CD4-positive, alpha-beta T cell treated with Interleukin-15 for 1 hour (primary cell): ENCODE measurements at places on chromosomes 1 and 21.

- no peak for DNase-seq
Observed at GRCh38 chr1:224189561-224189960, 6.5 kb downstream of the DEGS1 start.

DNA sequence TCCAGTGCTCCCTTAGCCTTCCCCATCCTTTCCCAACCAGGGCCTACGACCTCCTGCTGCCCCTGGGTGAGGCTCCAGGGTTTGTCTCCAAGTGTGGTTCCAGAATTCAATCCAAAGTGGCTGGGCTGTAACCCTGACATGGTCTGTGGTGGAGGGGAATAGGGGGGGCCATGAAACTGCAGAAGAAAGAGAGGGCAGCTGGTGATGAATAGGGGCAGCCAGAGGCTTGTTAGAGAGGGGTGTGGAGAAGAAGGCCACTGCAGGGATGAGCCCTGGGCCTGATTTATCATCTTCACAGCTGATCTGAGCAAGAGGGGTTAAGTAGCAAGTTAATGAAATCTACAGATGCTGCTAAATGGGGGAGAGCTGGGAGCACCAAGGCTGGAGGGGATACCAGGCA, 12.9 kb upstream of the ERI3 start:
- DNase-seq, result no peak

DNA sequence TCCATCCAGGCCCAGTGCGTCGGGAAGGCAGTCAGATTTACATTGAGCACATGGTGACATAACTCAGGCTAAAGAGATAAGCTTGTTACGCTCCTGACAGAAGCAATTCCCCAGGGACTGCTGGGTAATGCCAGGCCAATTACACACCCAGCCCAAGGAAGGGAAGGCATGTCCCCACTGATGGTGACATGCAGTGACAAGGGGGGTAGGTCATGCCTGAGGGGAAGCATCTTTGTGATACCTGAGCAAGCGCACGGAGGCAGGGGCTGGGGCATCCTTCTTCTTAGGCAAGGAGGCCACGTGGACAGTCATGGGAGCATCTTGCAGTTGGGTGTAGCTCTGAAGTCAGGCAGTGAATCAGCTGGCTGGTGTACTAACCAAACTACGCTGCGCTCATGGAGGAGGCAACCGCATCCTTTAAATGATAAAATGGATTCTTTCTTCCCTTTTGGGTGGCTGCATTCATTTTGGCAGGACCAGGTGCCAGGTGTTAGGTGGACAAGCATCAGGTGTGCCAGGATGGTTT, 39.6 kb upstream of the GRIK3 start:
- no peak for DNase-seq

GRCh38 chr1:182255494-182255893, 136.1 kb downstream of the GLUL start:
- no peak for DNase-seq

GRCh38 chr1:234083460-234083859, 179.0 kb downstream of the SLC35F3 start:
- DNase-seq, result no peak

DNA sequence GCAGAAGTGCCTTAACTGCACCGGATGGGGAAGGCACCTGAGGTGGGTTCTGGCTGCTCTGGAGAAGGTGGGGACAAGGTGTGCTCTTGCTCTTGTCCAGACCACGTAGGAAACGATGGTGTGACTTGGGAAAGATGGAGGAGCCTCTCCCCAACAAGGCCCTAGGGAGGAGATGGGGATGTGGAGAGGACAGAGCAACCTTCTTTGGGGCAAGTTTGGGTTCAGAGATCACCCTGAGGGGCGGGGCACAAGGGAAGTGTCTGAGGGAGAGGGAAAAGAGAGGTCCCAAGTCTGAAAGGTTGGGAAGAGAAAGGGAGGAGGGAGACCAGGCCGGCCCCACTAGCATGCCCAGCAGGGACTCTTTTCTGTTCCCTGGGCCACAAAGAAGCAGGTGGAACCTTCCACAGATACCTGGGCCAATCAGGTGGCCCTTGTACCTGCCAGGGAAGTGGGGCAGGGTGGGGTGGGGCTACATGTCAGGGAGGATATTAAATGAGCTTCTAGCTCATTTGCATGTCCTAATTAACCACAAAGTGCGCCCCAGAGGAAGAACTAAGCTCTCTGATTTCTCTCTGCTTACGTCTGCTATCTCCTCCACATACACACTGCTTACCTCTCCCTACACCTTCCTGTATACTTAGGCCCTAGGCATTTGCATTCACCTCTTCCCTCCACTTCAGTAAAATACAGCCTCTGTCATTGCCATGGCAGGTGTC, 15.9 kb downstream of the INKA2 start:
- DNase-seq, result peak; percentile 34

- DNase-seq, result no peak
Observed at GRCh38 chr21:43196826-43197225, 28.0 kb downstream of the CRYAA start.

DNA sequence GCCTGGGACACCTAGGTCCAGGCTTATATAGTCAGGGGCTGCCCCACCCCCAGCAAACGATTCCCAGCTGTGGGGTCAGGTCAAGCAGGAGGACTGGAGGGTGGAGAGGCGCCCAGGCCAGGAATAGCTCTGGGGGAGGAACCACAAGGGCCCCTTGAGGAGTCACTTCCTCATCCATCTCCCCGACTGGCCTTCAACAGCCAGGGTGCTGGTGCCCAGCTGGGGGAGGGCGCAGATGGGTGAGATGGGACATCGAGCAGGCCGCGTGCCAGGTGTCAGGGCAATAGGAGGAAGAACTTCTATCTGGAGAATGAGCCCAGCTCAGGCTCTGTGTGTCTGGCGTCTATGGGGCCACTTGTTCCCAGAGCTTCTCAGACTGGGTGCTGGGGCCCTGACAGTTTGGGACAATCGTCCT, 208 bp upstream of the MYBPH start:
- DNase-seq, result peak; percentile 34

GRCh38 chr1:109138358-109138757, 24.4 kb downstream of the ELAPOR1 start:
- DNase-seq, result no peak

DNA sequence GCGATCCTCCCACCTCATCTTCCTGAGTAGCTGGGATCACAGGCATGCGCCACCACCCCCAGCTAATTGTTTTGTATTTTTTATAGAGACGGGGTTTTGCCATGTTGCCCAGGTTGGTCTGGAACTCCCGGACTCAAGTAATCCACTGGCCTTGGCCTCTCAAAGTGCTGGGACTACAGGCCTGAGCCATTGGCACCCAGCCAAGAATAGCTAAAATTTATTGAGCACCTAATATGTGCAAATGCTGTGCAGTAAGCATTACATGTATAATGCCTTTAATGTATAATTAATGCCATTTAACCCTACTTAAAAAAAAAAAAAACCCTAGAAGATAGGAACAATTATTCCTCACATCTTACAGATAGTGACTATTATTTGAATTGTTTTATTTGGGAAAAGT, 42.9 kb downstream of the ZNF691 start:
- DNase-seq, result no peak

DNA sequence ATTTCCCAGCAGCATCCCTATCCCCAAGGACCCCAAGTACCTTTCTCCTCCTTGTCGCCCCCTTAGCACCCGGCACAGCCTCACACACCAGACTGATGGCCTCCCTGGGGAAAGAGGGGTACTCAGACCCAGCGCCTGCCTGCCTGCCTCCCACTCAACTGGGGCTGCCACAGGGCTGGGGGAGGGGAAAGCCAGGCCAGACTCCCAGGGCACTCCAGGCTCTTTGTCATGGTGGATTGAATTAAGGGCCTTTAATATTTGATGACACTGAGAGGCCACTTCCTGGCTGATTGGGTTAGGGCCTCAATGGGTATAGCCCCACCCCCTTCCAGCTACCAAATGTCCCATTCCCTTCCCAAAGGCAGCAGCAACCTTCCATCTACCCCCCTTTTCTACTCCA, 1.8 kb downstream of the SHC1 start:
- no peak for DNase-seq

DNA sequence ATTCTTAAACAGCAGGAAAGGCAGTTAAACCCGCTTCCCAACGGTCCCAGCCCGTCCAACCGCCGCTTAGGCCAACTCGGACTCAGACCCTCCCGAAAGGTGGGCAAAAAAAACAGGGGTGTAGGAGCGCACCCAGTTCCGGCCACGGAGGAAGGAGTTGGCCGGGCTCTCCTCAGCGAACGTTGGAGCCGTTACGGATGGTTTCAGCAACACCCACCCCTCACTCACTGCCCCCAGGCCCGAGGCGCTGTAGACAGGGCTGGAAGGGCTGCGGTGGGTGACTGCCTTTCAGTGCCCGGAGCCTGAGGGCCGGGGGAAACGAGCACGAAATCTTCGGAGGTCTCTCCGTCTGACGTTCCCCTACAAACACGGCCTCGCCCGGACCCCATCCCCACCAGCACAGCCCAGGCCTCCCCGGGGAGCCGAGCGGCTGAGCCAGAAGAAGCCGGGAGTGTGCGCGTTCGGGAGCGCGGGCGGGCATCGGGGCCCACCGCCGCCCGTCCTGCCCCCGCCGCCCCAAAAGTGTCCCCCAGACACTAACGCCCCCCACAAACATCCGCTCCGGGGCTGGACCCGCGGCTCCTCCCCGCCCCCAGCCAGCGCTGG, 1.3 kb downstream of the KDM5B start:
- no peak for DNase-seq

DNA sequence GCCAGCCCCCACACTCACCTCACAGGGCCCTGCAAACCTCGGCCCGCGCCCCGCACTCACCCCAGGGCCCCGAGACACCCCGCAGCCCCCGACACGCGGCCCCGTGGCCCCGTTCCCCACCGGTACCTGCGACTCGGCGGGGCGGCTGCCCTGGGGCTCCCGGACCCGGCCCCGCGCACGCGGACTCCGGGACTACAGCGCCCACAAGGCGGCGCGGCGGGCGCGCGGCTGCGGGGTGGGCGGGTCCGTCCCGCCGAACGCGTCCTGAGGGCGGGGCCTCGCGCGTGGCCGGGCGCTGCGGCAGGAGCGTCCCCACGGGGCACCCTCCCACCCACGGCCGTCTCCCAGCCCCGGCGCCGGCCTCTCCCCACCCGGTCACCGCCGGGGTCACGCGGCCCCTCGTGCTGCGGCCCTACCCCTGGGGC, at the start of gene SLC19A1:
SLC19A1 (minus strand) TSS at position 199 of the 425 bp plus-strand sequence. CDS start 4,481 bp downstream, outside the sequence.
- DNase-seq, result peak; percentile 72

- DNase-seq, result no peak
Observed at GRCh38 chr1:145980457-145980994, 15.9 kb downstream of the TXNIP start.

DNA sequence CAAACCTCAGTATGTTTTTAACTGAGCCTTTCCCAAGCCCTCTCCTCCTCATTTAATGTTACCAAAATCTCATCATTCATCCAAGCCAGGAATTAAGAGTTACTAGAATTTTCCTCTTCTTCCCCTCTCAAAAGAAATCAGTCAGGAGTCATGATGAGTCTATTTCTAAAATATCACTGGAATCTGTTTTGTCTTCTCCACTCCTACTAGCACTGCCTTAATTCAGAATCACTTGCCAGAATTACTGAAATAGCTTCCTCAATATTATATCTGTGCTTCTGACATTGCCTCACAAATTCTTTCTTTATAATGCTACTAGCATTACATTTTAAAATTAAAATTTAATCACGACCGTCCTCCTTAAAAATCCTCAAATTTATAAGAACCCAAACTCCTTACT, 106.1 kb downstream of the PTGER3 start:
- no peak for DNase-seq

DNA sequence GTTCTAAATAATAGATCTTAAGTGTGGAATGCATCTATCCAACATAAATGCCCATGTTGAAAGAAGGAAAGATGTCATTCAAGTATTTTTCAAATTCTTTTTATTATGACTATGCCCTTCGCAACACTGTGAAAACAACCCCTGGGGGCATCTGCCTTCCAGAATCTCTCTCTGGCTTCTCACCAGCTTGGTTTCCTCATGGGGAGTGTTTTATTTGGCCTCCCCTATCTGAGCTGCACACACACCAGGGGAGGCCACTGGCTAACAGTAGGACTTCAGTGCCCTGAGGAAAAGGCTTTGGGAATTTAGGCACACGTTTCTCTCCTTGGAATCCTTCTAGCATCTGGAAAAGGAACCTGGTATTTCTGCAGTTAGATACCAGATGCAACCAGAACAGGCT, 130.6 kb downstream of the EDEM3 start:
- DNase-seq, result no peak

GRCh38 chr1:226216056-226216455, 7.4 kb upstream of the MIXL1 start:
- no peak for DNase-seq

DNA sequence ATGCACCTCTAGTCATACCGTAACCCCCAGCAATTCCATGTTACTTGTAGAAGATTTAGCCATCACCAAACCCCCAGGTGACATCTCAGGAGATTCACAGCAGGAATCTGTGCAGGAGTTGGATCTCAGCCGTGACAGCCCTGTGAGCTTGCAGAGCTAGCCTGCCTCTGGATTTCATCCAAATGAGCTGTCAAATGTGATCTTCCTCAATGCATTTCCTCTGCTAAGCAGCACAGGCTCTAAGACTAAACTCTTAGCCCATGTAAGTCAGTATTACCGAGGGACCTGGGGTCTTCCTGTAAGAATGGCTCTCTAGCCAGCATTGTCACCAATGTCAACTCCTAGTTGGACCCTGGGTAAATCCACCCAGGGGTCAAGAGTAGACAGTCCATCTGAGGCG, 41.7 kb downstream of the UMODL1 start:
- no peak for DNase-seq
